Subcutaneous preadipocyte (primary cell): ENCODE measurements at places on chromosomes 12 and 14. TPM values are rescaled to one million over a fixed set of nuclear protein-coding genes. Genes with fewer than 3 reads are reported as not detected.

TAS2R43 gene
- 1.1 and 3.9 TPM in 2 replicates for total RNA-seq

KCNC2 gene
- total RNA-seq, result not detected in 2 replicates

SPATS2 gene
- total RNA-seq, result 14.0 and 22.1 TPM in 2 replicates

MMP17 gene
- 10.6 and 11.0 TPM in 2 replicates for total RNA-seq

DIO3 gene
- total RNA-seq, result not detected in 2 replicates

KRT73 gene
- total RNA-seq, result not detected in 2 replicates

KCNA5 gene
- total RNA-seq, result not detected in 2 replicates

MAP3K12 gene
- total RNA-seq, result 35.4 and 36.0 TPM in 2 replicates

RILPL2 gene
- 2.9 and 3.5 TPM in 2 replicates for total RNA-seq

NUMB gene
- 44.1 and 59.8 TPM in 2 replicates for total RNA-seq

SPTB gene
- not detected in 2 replicates for total RNA-seq

MIPOL1 gene
- total RNA-seq, result 8.5 and 11.3 TPM in 2 replicates

AHNAK2 gene
- total RNA-seq, result 136 and 164 TPM in 2 replicates

LHX5 gene
- total RNA-seq, result not detected in 2 replicates

WDHD1 gene
- 14.3 and 22.9 TPM in 2 replicates for total RNA-seq

C12orf60 gene
- 1.2 and 2.2 TPM in 2 replicates for total RNA-seq

NKX2-1 gene
- not detected in 2 replicates for total RNA-seq

BRAP gene
- 16.5 and 18.2 TPM in 2 replicates for total RNA-seq

INHBC gene
- under 0.01 TPM in 1 of 2 replicates, not detected in the other for total RNA-seq

SNX6 gene
- total RNA-seq, result 117 and 124 TPM in 2 replicates
